ENCODE measurements at places on chromosomes 6 and 20.

DNA sequence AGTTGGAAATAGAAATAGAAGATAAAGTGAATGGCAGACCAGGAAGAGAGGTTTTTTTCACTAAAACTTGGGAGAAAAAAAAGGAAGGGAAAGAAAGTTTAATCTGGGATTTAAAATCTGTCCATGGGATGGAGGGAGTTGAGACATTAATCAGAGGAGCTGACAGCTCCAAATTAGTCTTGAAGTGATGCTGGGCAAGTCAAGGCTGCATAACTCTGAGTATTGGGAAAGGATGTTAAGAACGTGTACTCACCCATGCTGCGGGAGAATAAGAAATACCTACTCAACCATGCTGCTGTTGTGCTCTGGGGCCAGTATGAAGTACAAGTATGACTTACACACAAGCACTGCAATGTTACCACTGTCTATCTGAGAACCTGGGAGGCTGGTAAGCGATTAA lies 47.5 kb downstream of the SNRNP48 start:
- DNase-seq = no peak

DNA sequence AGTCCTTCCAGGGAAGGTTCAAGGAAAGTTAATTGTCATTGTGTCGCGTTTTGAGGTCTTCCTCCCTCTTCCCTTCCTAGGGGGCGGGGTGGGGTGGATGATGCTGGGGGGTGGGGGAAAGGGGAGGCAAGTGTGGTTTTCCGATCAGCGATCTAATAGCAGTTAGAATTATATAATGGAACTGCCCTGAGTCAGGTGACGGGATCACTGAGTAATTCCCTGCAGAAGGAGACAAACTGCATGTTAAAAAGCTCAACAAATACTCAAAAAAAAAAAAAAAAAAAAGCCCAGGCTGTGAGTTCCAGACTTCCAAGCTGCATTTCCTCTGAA lies 240.4 kb downstream of the PHACTR1 start:
- DNase-seq = no peak

DNA sequence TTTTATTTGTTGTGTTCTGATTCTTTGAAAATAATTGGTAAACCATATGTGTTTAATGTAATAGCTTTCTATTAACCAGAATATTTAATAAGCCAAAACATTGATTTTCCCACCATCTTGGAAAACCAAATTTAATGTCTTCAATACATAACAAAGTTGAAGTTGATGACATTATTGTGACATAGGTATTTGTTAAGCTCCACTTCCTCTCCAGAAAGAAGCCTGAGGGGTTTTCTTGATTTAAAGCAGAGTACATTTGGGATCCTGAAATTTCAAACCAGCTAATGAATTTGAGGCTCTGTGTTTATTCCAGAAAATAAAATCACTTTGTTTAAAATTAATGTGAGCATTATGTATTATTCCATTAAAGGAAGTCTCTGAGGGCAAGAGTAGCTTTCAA lies 106.3 kb downstream of the PERP start:
- DNase-seq = no peak

DNA sequence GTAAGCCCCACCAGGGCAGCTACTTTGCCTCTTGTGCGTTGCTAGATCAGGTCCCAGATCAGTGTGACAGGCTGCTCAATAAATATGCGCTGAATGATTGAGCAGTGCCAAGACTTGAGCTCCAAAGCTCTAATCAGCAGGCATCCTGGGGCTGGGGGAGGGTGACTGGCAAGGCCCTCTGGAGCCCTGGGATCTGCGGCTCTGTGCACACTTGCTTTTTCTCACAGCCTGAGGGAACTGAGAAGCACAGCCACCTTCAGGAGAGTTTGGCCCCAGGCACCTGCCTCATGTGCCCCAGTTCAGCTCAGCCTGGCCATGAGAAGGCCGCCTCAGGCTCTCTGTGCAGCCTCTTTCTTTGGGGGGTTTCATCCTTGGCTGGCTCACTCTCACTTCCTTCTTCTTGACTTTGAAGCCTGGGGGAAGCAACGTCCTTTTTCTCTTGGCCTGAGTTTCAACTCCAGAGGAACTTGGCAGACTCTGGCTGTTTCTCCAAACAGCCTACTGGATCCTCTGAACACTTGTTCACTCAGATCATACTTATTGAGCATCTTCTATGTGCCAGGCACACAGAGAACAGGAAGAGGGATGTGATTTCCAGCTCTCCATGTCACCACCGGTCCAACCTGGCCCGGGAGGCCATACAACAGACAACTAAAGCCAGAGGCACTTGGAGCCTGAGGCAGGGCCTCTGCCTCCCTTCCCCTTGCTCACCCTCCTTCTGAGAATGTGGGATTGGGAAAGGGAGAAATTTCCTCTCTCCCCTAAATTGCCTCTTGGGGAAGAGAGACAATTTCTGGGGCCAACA lies 114.0 kb downstream of the VEGFA start:
- no peak for DNase-seq

DNA sequence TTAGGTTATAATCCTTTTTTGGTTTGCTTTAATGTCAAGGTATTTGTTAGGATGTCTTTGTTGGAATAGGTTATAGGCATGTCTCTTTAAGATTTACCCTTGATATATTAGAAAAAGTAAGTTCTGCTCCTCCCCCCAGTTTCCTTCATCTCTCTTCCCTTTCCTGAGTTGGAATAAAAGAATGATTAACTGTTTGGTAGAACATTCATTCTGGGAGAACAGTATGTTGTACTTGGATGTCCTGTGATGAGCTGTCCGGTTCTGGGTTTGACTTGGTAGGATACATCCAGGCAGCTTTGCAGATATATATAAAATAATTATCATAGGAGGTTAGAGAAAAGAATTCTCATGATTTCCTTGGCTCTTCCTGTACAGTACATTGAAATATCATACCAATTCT lies 199.6 kb upstream of the RREB1 start:
- no peak for DNase-seq

DNA sequence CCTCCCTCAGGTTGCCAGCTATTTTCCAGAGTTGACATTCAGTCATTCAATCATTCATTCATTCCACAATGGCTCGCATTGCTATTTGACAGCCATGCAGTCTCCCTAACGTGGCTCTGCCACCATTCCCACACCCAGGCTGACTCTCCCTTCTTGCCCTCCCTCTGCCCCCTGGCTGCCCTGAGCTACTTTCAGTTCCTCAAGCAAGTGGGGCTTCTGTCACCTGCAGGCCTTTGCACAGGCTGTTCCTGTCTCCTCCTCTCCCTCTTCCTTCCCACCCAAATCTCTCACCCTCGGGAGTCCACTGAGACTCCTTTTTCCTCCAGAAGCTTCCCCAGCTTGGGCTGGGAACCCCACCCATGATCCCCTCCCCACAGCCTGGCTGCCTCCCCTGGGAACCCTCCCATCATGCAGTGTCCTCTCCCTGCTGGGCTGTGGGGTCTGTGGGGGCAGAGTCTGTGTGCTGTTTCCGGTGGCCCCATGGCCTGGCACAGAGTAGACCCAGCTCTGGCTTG lies 2.6 kb downstream of the PACSIN1 start:
- no peak for DNase-seq

- no peak for DNase-seq
Measured at GRCh38 chr20:2700913-2701620, 8.5 kb downstream of the EBF4 start.

GRCh38 chr6:27994616-27995015 lies 37.6 kb downstream of the OR2B6 start:
- no peak for DNase-seq

DNA sequence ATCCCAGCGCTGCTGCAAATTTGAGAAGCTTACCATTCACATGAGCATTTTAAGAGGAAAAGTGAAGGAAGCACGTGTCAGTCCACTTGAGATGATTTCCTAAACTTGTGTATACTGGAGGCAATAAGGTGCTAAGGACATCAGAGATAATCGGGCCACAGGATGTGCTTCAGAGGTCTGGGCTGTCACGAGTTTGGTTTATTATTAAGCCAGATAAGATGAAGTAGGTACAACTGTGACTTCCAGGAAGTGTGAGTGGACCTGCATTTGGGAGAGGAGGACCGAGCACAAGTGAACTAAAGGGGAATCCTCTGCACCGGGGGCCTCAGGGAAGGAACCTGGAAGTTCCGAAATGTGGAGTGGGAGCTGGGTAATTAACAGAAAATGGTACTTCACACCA lies 1.4 kb downstream of the SAMD5 start:
- DNase-seq = no peak

- DNase-seq = no peak
Measured at GRCh38 chr6:140789466-140789865, 1343.3 kb upstream of the GJE1 start.

DNA sequence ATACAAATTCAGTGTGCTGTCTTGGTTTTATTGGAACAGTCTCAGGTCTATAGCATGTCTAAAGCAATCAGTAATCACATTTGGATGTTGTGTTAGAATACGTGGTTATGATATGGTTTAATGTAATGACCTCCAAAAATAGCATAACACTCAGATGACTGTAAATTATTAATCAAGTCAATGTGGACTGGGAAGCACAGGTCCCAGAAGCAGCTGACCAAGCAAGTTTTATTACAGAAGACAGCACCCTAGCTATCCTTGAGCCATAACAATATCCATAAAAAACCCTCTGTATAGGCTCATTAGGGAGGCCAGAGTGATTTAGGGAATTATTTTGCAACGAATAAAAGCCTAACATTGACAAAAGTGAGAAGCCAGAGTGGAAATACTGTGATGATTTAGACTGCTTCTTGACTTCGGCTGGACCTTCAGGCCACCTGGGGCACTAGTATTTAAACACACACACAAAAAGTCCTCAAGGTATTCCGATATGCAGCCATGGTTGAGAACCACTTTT lies 66.9 kb downstream of the RSPH3 start:
- no peak for DNase-seq

DNA sequence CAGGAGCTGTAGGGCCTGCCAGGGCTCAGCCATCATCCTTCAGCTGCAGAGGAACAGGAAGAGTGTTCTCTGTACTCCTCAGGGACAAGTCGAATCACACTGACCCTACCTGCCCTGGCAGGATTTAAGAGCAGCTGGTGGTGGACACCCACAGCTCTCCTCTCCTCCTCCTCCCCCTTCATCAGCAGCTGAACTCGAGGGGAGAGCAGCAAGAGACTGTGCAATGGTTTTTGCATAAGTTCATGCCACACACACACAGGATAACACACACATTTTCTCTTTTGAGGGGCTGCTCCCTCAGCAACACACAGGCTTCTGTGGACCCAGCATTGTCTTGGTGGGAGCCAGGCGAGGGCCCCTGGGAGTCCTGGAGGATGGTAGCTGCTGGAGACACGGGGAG lies at the start of gene CST11:
TSS of gene CST11 (minus strand) at position 101 of the 400 bp plus-strand sequence. CDS start at position 36, 65 bp downstream.
- DNase-seq = no peak

All from AG04450 (cell line).